Activated CD4-positive, alpha-beta memory T cell treated with anti-CD3 and anti-CD28 coated beads for 36 hours (primary cell): ENCODE measurements at places on chromosomes 1 and 21. TPM values are rescaled to one million over a fixed set of nuclear protein-coding genes. Genes with fewer than 3 reads are reported as not detected.

DNA sequence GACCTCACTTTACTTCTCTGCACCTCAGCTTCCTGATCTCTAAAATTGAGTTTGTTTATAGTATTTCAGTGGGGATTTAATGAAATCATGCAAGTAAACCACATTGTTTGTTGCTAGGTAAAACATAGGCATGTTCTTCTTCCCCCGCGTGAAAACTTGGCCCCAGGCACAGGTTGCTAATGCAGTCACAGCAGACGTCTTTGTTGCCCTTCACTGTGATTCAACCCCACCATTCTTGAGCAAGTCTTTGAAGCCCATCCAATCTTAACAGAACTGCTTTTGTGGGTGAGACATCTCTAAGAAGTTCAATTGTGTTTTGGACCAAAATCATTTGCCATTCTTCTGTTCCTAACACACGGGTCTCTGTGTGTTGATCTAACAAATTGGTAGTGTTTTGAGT, 185.5 kb downstream of the ZNF281 start:
- no peak for DNase-seq

- DNase-seq, result no peak
Observed at GRCh38 chr1:59670662-59671061, 144.1 kb upstream of the HOOK1 start.

GRCh38 chr1:89609781-89610456, 23.0 kb upstream of the LRRC8C start:
- DNase-seq, result peak; percentile 79

- no peak for DNase-seq
Observed at GRCh38 chr1:23927097-23927496, 13.9 kb upstream of the CNR2 start.

GRCh38 chr1:41444246-41444645, 40.2 kb downstream of the EDN2 start:
- no peak for DNase-seq

DNA sequence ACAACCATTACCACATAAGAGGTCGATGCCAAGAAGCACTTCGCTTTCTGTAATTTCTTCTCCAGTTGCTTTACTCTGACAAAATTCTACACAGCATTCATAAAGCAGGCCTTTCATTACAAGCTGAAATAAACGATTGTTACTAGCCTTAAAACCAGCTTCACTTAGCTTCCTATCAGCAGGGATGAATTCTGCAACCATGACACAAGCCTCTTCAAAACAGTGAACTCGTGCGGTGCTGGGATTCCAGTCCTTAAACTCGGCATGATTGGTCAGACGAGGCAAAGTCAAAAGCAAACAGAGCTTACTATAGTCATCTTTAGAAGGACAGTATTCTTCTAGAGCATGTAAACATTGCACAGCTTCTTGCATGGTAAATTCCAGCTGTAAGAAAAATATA, 30.6 kb downstream of the WDR47 start:
- DNase-seq, result no peak

DNA sequence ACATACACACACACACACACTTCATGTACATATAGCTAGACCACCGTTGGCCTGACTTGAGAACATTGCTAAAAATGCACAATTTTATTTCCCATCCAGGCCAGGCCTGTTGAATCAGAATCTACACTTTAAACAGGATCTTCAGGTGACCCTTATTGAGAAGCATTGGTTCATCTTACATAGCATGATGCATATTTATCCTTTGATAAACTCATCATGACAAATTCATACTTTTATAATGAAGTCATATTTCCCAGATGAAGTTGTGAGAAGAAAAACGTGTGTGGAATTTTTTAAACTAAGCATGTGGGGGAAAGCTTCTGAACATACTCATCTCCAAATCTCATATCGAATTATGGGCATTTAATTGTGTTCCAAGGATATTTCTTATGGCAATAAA, 877.7 kb downstream of the MRPL39 start:
- no peak for DNase-seq

GRCh38 chr1:119621705-119622104, 26.4 kb downstream of the ZNF697 start:
- no peak for DNase-seq

DNA sequence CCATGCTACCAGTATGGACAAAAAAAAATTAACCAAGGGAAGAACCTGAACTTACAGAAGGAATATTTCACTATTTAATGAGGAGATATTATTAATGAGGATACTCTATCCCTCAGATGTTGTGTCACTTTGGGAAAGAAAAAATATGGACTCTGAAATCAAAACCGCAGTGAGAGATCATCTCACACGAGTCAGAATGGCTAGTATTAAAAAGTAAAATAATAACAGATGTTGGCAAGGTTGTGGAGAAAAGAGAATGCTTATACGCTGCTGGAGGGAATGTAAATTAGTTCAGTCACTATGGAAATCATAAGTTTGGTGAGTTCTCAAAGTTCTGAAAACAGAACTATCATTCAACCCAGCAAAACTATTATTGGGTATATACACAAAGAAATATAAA, 30.9 kb downstream of the TNFSF4 start:
- no peak for DNase-seq

DNA sequence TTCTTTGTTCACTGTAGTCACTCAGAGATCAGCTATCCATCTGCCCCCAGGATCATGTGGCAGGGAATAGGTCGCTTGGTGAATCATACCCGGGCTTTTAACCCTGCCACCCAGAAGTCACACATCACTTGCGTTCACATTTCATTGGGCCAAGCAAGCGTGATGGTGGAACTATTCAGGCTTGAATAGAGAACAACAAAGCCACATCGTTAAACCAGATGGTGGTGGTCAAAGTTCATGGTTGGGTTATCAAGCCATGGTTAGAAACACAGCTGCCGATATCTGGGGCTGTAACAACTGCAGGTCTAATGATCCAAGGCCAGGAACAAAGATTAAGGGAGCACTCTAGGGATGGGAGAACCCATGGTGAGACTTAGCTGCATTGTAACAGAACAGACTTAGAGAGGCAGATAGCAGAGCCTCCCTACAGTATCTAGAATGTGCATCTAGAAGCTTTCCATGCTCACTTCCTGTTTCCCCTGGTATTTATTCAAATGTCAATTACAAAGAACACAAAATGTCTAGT, 40.0 kb upstream of the PTPRC start:
- DNase-seq, result peak; percentile 60

GRCh38 chr1:157641177-157641576, 43.3 kb upstream of the FCRL4 start:
- no peak for DNase-seq

DNA sequence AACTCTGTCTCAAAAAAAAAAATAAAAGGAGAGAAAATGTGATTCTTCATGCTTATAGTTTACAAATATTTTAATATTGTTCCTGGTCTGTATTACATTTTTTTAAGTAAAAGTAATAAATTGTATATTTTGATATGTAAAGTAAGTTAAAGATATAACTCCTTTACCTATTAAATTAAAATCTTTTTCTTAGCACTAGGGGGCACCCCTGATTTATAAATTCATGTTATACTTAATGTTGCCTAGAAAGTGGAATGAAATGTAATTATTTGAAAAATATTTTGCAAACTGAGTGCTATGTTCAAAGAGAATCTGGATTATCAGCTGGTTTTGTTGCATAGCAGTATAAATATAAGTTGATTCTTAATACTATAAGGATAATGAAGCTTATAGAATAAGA, 49.2 kb downstream of the RALGPS2 start:
- no peak for DNase-seq

- DNase-seq, result no peak
Observed at GRCh38 chr1:165490175-165490574, 45.2 kb upstream of the RXRG start.

DNA sequence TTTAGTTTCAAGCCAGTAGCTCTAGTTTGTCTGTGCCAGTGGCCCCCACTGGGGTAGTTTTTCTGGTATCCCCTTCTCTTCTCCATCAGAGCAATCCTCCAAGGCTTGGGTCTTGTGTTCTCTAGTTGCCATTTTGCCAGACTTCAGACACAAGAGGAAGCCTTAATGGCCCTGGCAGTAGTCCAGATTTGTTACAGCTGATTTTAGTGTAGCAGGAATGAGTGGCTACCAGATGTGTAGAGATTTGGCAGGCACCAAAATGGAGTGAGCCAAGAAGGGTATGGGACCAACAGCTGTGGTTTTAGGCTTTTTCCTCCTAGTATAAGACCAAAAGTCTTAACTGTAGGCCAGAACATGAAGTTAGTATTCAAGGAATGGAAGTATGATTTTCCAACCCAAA, 56.8 kb downstream of the ACP6 start:
- no peak for DNase-seq

DNA sequence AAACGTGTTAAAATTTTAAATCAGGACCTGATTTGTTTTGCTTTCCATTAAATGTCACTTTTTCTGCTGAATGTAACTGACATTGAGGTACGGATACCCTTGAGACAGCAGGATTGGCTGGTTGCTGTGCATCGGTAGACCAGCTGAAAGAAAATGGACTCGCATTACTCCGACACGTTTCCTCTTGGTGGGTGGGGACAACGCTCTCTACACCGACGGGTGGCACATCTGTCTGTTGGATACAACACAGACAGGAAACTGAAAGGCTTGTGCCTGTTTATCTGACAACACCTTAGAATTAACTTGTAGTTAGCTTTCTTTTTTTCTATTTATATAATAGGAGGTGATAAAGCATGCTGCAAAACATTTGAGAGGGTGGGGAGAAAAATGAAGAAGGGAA, 19.4 kb downstream of the PRPF38A start:
- peak; percentile 81 for DNase-seq

GRCh38 chr1:6025269-6026094, 20.2 kb upstream of the KCNAB2 start:
- peak; percentile 56 for DNase-seq

DNA sequence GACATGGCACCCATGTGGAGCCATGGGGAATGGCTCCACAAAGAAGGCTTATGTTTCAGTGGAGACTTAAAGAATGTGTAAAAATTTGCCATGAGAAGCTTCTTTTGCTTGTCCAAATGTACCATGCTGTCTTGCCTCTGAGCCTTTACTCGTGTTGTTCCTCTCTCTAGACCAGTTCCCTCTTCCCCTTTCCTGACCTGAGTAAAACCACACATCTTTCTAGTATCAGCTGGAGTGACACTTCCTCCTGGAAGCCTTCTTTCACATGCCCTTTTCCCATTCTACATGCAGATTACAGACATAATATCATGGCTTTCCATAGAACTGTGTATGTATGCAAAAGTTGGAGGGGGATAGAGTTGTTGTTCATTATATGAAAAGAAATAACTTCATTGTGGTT, 13.6 kb upstream of the GPX7 start:
- no peak for DNase-seq

- DNase-seq, result peak; percentile 90
Observed at GRCh38 chr1:112369392-112370285, 26.4 kb upstream of the CTTNBP2NL start.

DNA sequence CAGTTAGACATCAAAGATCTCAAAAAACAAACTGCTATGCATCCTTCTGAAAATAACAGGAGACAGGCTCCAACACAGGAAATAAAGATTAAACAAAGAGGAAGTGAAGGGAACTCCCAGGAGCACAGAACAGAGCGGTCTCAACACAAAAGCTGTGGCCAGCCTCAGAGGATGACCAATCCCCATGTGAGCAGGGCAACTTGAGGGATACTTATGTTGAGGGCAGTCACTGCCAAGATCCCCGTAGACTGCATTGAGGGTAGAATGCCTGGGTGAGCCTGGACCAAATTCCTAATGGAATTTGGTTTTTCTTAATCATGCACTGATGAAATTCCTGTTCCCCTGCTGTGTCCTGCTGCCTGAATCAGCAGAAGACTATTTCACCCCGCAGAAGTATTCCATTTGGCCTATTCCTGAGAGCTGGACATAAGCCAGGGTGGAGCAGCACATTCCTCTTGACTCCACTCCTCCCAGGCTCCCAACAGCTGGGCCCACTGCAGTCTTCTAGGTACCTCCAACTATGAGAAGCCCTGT, 49.0 kb downstream of the JAK1 start:
- DNase-seq, result no peak

GRCh38 chr1:18922319-18922726, 20.0 kb upstream of the ALDH4A1 start:
- DNase-seq, result no peak

DNA sequence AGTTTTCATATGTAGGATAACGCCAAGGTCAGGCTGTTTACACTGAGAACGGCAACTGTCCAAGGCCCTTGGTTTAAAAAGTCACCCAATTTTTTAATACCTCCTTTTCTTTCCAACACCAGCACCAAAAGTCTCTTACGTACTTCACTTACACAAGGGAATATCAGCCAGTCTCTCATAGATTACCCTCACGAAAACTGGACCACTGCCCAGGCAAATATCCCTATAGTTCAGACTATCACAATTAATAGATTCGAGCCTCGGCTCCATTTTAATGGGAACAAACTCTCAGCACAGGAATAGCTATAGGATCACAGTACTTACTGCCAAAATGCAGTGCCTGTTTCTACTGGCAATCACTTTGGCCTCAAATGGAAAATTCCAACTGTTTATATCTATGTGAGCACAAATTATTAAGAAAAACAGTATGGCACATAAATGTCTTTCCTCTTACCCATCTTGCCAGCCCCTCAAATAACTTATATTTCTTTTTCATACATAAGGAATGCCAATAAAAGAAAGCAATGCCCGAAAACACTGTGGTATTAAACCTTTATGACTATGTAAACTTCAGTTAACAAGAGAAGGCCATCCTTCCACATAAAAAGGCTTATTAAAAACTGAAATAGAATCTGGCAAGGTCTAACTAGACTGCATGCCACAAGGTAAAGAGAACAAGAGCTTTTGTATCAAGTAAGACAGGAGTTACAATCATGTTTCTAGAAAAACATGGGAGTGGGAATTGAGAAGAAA, 97.8 kb downstream of the SLC45A1 start:
- DNase-seq, result no peak

DNA sequence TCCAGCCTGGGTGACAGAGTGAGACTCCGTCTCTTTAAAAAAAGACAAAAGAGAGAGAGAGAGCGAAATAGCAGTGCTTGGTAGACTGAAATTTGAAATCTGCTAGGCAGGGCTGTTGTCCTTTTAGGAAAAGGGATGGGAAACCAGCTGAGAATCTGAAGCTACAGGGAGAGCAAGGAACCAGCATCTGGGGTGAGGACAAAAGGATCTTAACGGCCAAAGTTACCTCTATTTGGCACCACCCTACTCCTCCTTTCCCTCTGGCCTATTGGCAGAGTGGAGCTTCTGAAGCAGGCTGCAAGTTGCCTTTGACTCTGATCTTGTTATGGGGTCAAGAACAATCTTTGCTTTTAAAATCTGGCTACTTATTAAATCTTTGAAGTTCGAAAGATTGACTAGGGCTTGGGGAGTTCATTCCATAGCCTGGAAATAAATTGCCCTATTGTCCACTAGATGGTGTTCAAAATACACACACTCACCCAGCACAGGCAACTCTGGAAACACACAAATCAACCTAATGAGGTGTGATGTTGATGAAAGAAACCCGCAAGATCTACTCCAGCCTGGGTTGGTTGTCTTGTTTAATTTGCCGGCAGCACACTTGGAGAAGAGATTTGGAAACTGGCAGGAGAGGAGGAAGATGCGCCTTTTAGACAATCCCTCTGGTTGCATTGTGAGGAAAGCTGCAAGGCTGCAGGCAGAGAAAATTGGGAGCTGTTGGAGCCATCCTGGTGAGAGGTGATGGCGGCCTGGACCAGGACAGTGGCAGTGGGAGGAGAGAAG, 16.5 kb upstream of the PARP1 start:
- no peak for DNase-seq

- no peak for DNase-seq
Observed at GRCh38 chr1:197029749-197030148, 37.3 kb downstream of the F13B start.

MRPS14 gene
- 47.6 TPM for total RNA-seq

PRUNE1 gene
- total RNA-seq, result 17.5 TPM

GJA4 gene
- total RNA-seq, result not detected

RGSL1 gene
- not detected for total RNA-seq

SPRR4 gene
- not detected for total RNA-seq

HAO2 gene
- total RNA-seq, result not detected

CFHR4 gene
- total RNA-seq, result not detected
